Ovary (tissue), 10 donors: ENCODE measurements at places on chromosomes 5 and 9. TPM values are rescaled to one million over a fixed set of nuclear protein-coding genes. Genes with fewer than 3 reads are reported as not detected.

GRCh38 chr5:2886531-2886930 is 135.1 kb upstream of the IRX2 start:
- no peaks in the 10 kb centered on the region for H3K4me1 ChIP-seq
- H3K36me3 ChIP-seq: no peaks in the 10 kb centered on the region
- H3K27ac ChIP-seq: no peak overlapping the region
- no peak overlapping the region for H3K4me3 ChIP-seq
- DNase-seq: no peak

DNA sequence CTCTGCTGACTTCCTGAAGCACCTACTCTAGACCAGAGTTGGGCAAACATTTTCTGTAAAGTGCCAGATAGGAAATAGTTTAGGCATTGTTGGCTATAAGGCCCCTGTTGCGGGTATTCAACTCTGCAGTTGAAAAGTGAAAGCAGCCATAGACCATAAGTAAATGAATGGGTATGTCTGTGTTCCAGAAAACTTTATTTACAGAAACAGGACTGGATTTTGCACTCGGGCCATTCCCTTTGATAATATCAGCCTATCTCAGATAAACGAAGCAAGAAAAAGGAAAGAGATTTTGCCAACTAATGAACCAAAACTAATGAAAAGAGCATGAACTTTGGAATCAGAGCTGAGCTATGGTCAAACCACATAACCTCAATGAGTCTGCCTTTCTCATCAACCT is 184.4 kb downstream of the SAXO1 start:
- no peaks in the 10 kb centered on the region for H3K4me1 ChIP-seq
- no peaks in the 10 kb centered on the region for H3K27me3 ChIP-seq

- no peak for DNase-seq
- no peaks in the 10 kb centered on the region for H3K36me3 ChIP-seq
- no peaks in the 10 kb centered on the region for H3K27me3 ChIP-seq
These were observed 18.6 kb downstream of the JAKMIP2 start for GRCh38 chr5:147763791-147764525.

The SHOC1 gene
- 1.0 TPM for total RNA-seq
